ENCODE measurements at places on chromosomes 5 and 9.

GRCh38 chr5:83401775-83402174, 69.8 kb upstream of the VCAN start:
- no peak for DNase-seq

DNA sequence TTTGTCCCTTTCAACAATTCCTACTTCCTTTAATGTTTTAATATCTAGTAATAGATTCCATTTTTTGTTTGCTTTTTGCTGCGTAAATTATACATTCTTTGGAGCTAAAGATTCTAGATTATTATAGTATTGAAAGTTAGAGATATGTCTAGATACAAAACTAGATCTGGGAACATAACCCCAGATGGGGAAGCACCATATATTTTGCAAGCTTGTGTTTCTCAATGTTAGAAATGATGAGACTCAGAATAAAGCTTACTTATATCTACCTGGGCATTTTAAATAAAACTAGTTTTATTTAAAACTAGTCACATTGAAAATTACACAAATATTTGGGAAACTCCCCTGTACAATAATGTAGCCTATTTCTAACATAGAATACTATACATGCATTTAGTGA, 32.2 kb downstream of the TRIO start:
- no peak for DNase-seq

GRCh38 chr5:113375480-113376060, 59.2 kb downstream of the TSSK1B start:
- no peak for DNase-seq

- DNase-seq, result no peak
Measured at GRCh38 chr9:134474055-134474370, 147.8 kb downstream of the RXRA start.

- no peak for DNase-seq
Measured at GRCh38 chr5:37428044-37428443, 48.9 kb downstream of the WDR70 start.

DNA sequence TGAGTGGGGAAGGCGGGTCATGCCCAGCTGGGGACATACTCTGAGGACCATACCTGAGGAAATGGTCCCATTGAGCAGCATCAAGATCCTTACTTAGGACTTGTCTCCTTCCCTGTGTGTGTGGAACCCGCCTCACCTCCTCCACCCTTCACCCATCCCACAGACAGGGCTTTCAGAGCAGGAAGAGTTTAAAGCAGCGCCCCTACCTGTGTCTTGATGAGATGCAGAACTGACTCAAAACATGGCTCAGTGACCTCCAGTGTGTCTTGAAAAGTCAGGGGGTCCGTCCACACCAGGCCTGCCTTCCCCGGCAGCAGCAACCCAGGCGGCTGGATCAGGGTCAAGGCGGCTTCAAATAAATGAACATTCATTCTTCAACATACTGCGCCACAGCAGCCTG, 38.4 kb downstream of the PLAC8L1 start:
- DNase-seq, result no peak

GRCh38 chr5:143741421-143741820, 70.5 kb upstream of the HMHB1 start:
- no peak for DNase-seq

All from activated naive CD4-positive, alpha-beta T cell treated with Interleukin-2 at 50 U/mL for 16 hours (primary cell).